Fibroblast of skin of right biceps (primary cell): ENCODE measurements at places on chromosomes 1 and 21.
A peak's percentile ranks its signal among the peaks of the same experiment; 100 is the strongest.

GRCh38 chr1:109020693-109021257 lies 21.1 kb downstream of the WDR47 start:
- no peak for DNase-seq

- peak; percentile 55 for DNase-seq
These were observed 3.1 kb downstream of the ACTA1 start for GRCh38 chr1:229430761-229431283.

GRCh38 chr1:241114699-241115233 lies 242.2 kb downstream of the RGS7 start:
- DNase-seq, result no peak

DNA sequence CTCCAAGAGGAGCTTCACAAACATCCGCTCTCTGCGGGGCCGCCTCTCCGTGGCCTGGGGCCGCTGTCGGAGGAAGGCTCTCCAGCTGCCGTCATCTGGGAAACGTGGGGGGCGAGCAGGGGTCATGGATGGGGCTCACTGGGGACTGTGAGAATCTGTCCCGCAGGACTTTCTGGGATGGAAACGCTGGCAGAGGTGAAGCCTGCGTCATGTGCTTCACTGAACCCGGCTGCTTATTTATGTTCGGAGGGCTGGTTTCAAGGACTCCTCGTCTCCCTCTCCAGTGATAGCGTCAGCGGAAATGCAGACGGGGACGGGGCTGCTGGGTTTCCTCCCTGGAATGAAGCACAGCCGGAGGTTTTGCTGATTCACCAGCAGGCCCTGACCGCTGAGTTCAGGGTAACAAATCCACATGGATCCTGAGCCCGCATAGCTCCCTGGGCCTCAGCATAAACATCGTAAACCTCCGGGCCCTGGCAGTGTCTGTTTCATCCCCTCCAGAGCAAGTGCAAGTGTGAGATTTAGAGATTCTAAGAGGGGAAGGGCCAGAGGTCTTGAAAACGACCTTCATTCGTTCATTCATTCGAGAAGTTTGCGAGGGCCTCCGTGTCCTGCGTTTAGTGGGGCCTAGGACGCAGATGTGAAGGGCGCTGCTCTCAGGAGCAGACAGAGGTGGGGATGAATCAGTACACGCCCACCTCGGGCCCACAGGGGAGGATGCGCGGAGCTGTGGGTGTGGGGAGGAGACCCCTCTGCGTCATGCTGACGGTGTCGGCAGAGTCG lies 7.0 kb upstream of the POFUT2 start:
- DNase-seq, result peak; percentile 98

GRCh38 chr1:237396426-237396825 lies 354.4 kb downstream of the RYR2 start:
- no peak for DNase-seq

GRCh38 chr1:115545791-115546733 lies 95.7 kb upstream of the VANGL1 start:
- DNase-seq, result peak; percentile 99

DNA sequence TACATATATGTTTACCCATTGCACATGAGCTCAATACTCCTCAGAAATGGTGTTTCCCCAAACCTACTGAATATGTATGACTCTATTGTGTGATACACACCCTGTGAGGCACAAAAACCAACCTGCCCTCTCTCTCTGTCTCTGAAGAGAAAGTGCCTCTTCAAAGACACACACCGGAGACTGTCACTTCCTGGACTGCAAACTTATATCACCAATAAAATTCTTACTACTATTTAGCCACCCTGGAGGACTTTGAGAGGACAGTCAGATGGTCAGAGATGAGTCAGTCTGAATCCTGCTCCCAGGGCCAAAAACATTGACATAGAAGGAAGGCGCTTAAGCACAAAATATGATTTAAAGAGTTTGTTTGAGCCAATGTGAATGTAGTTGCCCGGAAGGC lies 110.4 kb downstream of the PPIAL4G start:
- DNase-seq, result peak; percentile 14
